Stimulated activated CD4-positive, alpha-beta T cell treated with anti-CD3 and anti-CD28 coated beads, Interleukin-15, amount 100 ng/mL, for 48 hours (primary cell): ENCODE measurements at places on chromosomes 7 and 10.

- DNase-seq: no peak
Observed at GRCh38 chr10:91771907-91772306, 26.3 kb upstream of the TNKS2 start.

DNA sequence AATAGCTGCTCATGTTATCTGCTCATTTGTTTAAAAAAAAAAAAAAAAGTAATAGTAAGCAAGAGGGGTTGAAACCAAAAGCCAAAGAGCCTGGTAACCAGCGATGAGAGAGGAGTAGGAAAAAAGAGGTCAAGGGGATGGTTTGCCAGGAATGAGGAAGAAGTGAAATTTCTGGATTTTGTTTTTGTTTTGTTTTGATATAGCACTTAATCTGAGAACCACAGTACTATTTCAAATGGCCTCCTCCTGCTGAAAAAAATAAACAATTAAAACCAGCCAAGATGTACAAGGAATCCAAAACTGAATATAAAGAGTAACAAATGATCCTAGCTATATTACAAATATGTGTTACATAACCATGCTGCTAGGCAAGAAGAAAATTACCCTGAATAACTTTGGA lies 213.1 kb downstream of the FGFR2 start:
- no peak for DNase-seq

GRCh38 chr10:80501381-80501912 lies 36.3 kb upstream of the SH2D4B start:
- DNase-seq: no peak

GRCh38 chr10:103519798-103520197 lies 26.3 kb downstream of the NEURL1 start:
- no peak for DNase-seq

DNA sequence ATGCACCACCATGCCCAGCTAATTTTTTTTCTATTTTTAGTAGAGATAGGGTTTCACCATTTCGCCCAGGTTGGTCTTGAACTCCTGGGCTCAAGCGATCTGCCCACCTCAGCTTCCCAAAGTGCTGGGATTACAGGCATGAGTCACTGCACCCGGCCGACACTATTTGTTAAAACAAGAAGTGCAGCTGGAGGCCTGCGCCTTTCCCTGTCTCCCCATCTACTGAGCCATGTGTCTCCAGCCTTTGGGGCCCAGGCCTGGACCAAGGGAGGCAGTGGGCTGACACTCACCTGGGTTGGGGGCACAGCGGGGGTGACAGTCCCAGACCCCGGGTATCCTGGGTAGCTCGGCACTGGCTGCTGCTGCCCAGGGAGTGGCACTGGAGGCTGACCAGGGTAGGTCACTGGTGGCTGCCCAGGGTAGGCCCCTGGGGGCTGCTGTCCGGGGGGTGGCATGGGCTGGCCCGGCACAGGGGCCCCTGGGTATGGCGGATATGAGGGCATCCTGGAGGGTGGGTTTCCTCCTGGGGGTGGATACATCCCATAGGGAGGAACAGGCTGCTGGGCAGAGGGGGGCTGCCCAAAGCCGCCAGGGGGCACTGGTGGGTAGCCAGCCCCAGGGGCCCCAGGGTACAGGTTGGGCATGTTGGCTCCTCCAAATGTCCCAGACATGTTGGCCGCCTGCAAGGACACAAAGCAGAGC lies 36.3 kb downstream of the PLAC9 start:
- DNase-seq: no peak

DNA sequence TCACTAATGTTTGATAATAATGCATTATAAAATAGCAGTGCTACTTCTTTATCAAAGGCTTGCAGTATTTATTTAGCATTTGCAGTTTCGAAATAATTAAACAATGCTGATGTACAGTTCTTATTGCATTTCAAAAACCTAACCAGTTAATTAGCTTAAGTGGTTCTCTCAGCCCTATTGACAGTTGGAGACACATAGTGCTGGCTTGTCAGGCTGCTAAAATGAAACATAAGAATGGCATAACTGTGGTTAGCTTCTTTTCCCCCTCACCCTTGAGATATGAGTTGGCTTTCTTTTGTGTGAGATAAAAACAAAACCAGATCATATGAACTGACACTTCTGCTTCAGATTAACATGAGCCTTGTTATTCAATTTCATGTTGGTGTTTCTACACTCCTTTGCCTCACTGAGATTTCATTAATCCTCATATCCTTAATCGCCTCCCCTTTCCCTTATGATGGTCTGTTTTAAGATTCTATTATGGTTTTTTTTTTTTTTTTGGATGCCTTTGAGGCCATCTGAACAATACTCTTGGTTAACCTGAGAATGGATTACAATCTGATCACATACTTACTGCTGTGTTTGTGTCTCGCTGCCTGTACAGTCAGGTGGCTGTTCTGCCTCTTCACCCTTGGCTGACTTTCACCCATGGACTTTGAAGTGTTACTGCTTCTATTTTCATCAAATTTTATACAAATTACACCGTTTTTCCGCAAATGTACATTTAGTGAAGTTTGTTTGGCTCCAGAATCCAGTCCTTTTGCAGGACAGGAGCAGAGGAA lies 108.0 kb downstream of the SDK1 start:
- DNase-seq: no peak

DNA sequence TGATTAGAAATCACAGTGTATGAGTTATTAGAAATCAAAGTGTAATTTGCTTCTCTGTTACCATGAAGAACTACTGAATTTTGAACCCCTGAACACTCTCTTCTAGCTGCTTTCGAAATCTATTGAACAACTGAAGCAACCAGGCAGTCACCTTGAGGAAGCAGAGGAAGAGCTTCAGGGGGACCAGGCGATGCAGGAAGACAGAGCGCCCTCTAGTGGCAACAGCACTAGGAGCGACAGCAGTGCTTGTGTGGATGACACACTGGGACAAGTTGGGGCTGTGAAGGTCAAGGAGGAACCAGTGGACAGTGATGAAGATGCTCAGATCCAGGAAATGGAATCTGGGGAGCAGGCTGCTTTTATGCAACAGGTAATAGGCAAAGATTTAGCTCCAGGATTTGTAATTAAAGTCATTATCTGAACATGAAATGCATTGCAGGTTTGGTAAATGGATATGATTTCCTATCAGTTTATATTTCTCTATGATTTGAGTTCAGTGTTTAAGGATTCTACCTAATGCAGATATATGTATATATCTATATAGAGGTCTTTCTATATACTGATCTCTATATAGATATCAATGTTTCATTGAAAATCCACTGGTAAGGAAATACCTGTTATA lies 170.7 kb downstream of the HDAC9 start:
- peak; percentile 54 for DNase-seq

- DNase-seq: no peak
Observed at GRCh38 chr10:19580691-19581090, 235.5 kb upstream of the PLXDC2 start.

DNA sequence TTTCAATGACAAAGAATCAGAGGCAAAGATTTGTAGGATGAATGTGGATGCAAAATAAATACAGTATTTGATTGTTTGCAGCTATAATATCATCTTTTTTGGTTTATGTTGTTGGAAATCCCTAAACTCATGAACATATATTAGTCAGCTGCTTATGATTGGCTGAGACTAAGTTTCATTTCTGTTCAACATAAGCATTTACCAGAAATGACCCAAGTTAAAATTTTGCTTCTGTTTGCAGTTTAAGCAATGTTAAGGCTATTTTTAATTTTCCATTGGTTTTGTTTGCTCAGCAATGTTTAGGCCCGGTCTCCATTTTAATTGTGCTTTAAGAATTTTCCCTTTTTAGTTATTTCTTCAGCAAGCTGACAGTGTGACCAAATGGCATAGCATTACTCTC lies 22.0 kb downstream of the GIMAP6 start:
- DNase-seq: no peak

DNA sequence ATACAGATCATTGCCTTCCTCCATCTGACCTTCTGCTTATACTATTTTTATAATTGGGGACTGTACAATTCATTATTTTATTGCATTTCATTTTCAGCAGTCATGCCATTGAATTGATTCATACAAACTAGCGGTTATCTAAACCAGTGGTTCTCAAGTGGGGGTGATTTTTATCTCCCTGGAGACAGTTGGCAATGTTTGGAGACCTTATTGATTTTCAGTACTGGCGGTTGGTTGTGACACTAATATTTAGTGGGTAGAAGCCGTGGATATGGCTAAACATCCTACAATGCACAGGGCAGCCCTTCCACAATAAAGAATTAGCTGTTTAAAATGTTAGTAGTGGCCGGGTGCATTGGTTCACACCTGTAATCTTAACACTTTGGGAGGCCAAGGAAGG lies 765.9 kb downstream of the LRMDA start:
- DNase-seq: no peak

- DNase-seq: no peak
Observed at GRCh38 chr10:59243611-59244195, 67.3 kb downstream of the PHYHIPL start.

- DNase-seq: no peak
Observed at GRCh38 chr10:86992456-86992855, 24.2 kb downstream of the ADIRF start.

DNA sequence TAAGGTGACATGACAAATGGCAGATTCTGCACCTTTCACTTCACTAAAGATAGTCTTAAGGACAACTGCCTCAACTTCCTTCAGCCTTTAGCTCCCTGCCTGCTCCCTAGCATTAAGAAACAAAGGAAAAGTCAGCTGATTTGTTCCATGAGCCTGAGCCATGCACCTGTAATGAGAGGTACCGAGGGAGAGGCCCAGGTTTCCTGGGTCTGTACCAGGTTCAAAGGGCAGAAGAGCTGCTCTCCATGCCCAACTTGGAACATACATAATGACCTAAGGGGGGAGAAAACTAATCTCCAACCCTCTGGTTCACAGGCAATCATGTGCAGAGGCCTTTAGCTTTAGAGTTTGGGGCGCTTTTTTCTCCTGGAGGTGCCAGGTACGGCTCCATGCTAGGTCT lies 111.2 kb downstream of the JAZF1 start:
- no peak for DNase-seq

DNA sequence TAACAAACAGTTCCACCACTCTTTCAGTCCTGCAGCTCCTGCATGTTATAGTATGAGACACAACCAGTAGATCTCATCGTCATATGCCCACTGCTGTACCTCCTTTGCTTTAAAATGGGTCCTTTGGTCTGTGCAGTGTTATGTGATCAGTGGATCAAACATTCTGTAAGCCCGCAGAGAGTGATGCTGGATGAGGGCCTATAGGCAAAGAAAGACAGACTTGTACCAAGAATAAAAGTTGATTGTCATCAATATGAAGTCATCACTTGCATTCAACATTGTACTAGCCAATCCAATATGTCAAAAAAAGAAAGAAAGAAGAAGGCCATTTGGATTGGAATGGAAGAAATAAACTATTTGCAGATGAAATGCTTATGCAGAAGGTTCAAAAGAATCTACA lies 79.8 kb upstream of the PHYHIPL start:
- DNase-seq: no peak

- no peak for DNase-seq
Observed at GRCh38 chr7:71133232-71133622, 1.3 kb downstream of the GALNT17 start.

DNA sequence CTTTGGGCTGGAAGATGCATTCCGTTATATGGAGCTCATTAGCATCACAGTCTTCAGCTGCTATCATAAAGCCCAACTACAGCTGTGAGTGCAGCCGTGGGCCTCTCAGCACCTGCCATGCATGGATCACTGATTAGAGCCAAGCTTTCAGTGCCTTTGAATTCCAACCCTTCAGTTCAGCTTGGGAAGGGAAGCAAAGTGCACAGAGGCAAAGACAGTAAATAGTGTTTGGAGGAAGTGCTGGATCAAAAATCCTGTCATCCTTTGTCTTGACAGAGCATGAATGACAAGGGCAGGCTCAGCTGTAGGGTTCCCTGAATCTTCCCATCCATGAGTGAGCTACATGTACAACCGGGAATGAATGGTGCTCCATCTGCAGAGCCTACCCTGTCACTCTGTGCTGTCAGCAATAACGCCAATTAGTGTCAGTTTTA lies 153.7 kb downstream of the DNAJB9 start:
- DNase-seq: no peak

DNA sequence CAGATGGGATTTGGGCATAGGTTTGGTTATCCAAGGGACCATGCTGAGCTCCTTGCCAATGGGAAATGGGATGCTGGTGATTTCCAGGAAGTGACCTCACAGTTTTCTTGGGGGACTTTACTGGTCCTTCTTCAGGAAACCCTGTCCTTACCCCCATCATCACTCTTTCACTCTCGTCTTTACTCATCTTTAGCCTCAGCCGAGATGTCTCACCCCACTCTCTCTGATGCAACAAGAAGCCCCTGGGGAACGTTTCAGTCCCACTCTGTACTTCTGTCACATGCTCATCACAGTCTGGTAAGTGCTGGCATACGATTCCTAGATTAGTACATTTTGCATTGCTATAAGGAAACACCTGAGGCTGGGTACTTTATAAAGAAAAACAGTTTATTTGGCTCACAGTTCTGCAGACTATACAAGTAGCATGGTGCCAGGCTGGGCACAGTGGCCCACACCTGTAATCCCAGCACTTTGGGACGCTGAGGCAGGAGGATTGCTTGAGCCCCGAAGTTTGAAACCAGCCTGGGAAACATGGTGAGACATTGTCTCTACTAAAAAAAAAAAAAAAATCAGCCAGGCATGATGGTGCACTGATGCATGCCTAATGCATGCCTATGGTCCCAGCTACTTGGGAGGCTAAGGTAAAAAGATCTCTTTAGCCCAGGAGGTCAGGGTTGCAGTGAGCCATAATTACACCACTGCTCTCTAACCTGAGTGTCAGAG lies 63.5 kb upstream of the VKORC1L1 start:
- DNase-seq: no peak

- no peak for DNase-seq
Observed at GRCh38 chr7:155193716-155194115, 104.0 kb upstream of the INSIG1 start.

DNA sequence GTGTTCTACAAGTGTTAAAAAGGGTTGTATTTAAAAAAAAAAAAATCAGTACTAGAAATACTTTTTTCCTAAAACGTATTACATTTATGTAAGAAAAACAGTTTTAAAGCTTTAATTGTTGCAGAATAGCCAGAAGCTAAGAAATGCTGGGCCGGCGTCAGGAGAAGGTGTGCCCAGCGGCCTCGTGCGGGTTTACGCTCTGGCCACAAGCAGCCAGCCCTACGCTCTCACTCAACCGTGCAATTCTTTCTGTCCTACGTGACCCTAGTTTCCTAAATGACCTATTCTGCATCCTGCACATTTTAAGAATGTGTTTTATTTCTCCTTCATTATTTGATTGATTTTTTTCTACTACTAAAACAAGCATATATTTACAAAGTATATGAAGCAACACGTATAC lies 279.7 kb upstream of the KLF14 start:
- no peak for DNase-seq

- DNase-seq: no peak
Observed at GRCh38 chr7:22138106-22138505, 192.4 kb upstream of the CDCA7L start.

DNA sequence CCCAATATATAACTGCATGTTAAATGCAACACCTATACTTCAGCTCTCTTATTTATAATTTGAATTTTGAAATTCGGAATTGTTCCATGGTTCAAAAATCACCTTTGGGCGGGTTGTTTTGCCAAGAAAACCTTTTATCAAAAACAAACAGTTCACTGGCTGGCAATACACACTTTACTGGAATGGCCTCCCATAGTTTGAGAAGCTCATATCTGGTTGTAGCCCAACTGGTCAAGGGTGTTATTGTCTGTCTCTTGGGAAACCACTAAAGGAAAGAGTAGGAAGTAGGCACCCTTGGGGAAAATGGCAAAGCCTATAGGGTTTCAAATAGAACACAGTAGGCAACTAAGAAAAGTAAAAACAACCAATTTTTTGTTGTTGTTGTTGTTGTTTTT lies 117.9 kb downstream of the HIPK2 start:
- DNase-seq: no peak
